ENCODE measurements at places on chromosomes 13 and 19. TPM values are rescaled to one million over a fixed set of nuclear protein-coding genes. Genes with fewer than 3 reads are reported as not detected.

- no peak for DNase-seq
Observed at GRCh38 chr19:55391191-55391670, 5.5 kb downstream of the RPL28 start.

DNA sequence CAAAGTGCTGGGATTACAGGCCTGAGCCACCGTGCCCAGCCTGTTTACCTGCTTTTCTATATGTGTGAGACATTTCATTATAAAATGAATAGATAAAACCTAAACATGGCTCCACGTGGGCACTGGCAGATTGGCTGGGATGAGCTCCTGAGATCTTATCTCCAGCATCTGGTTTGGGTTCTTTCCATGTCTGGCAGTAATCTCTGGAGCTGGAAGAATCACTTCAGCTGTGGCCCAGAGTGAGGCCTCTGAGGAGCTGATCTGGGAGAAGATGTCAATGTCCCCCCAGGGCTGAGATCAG, 5.5 kb upstream of the SULT2A1 start:
- DNase-seq = no peak

Gene FLT3
- not detected for total RNA-seq

Gene TMEM190
- total RNA-seq = not detected

Gene PRR19
- total RNA-seq = 0.51 TPM
